ENCODE measurements at places on chromosomes 3 and 15. TPM values are rescaled to one million over a fixed set of nuclear protein-coding genes. Genes with fewer than 3 reads are reported as not detected.

- DNase-seq = no peak
- no peak overlapping the region for H3K27ac ChIP-seq
- H3K4me1 ChIP-seq = no peaks in the 10 kb centered on the region
- H3K27me3 ChIP-seq = no peaks in the 10 kb centered on the region
- H3K36me3 ChIP-seq = peaks cover 21% of the 10 kb centered on the region
Measured at GRCh38 chr3:170128259-170128976, 53.1 kb downstream of the PHC3 start.

B3GALNT1 gene
- total RNA-seq = 14.7 TPM

SUCNR1 gene
- total RNA-seq = not detected

DOCK3 gene
- 7.0 TPM for total RNA-seq

GRCh38 chr15:65309882-65310418 lies 5.5 kb downstream of the RNU5B-1 start:
- no peaks in the 10 kb centered on the region for H3K36me3 ChIP-seq
- H3K27me3 ChIP-seq = no peaks in the 10 kb centered on the region

GRCh38 chr3:56980798-56981390 lies 79.6 kb upstream of the SPATA12 start:
- no peak overlapping the region for H3K27ac ChIP-seq
- DNase-seq = no peak
- H3K4me3 ChIP-seq = no peak overlapping the region
- no peaks in the 10 kb centered on the region for H3K4me1 ChIP-seq
- no peaks in the 10 kb centered on the region for H3K27me3 ChIP-seq

DNA sequence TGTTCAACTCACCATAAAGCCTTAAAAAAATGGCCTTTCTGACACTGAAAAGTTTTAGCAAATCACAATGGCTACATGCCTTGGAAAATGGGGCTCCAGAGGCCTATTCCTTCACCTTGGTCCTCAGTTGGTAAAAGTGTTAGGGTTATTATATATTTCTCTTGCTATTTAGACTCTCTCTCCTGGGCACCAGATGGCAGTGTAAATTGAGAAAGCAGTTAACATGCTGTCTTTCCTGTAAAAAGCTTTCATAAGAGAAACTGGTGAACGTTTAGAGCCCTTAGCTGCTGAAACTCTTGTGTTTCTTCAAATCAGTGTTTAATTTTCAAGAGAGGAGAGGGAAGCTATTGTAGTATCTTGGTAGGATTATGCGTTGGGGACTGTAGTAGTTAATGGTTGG lies 89.9 kb downstream of the LRTM1 start:
- H3K4me3 ChIP-seq = no peak overlapping the region
- no peaks in the 10 kb centered on the region for H3K4me1 ChIP-seq
- DNase-seq = no peak
- no peaks in the 10 kb centered on the region for H3K27me3 ChIP-seq
- no peak overlapping the region for H3K27ac ChIP-seq

DNA sequence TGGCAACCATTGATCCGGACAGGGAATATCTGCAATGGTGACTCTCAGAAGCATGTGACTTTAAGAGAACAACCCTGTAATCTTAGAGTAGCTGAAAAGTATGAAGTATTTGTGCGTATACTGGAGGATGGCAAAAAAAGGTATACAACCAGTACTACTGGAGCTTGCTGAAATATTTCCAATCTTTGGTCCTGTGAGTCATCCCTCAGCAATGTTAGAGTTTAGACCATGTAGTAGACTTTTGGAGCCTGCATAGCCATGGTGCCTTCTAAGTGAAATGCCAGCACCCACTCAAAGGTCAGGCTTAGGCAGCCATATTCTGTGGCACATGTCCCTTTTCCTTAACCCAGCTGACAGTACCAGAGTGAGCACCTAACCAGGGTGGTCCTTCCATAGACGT lies 429.4 kb downstream of the NTRK3 start:
- H3K36me3 ChIP-seq = 0 out of 3 replicates have a peak, but pooled peaks cover 2% of the 10 kb centered on the region
- no peak overlapping the region for H3K27ac ChIP-seq
- DNase-seq = no peak
- H3K27me3 ChIP-seq = no peaks in the 10 kb centered on the region
- H3K4me3 ChIP-seq = no peak overlapping the region
- no peaks in the 10 kb centered on the region for H3K4me1 ChIP-seq

DNA sequence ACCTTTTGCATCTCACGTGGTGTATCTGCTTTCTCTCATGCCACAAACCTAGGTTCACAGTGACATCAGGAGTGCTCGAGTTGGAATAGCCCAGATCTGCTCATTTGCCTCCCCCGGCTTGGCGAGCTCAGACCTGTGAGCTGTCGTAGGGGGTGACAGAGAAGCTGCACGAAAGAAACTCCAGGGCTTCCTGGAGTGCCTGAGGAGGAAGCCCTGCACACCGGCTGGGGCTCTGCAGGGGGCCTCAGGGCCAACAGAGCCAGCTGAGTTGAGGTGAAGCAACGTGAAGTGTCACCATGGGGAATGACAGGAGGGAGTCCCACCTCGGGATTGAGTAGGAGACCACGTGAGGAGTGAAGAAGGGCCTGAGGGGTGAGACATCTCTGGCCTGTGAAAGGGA lies 62.5 kb downstream of the RPN1 start:
- no peak overlapping the region for H3K27ac ChIP-seq
- no peaks in the 10 kb centered on the region for H3K27me3 ChIP-seq
- H3K36me3 ChIP-seq = no peaks in the 10 kb centered on the region
- no peak for DNase-seq
- no peaks in the 10 kb centered on the region for H3K4me1 ChIP-seq

ADPRH gene
- total RNA-seq = 3.6 TPM

LRRC31 gene
- total RNA-seq = not detected

DNA sequence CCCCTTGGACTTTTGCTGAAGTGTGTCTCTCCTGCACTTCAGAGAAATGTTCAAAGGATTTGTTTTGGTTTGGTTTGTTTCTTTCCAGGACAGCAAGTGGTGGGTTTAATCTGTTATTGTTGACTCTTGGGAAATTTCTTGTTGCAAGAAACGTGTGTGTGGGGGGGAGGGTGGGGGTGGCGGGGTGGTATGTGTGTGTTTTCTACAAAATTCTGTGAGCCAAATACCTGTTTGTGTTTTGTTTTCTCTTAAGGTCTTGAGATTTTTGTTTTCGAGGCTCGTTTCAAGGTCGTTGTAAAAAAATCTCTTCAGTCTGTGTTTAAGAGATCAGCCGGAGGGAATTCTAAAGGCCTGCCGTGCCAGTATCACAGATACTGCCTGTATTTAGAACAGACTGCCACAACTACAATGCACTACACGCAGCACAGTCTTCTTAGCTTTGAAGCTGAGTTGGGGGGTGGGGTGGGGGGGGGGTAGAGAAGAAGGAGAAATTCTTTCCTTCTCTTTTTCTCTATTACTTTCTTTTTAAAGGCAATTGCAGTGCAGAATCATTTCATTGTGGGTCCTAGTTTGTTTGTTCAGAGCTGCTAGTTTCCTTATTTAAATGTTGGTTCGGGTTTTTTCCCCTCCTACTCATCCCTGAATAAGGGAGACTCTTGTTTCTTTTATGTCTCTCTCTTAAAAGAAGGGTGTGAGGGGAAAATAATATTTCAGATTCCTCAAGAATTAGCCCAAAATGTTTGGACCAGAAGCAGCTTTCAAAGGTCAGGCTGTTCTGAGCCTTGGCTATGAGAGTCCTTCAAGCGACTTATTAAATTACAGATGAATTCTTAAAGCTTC lies 1.4 kb upstream of the BCL6 start:
- H3K4me3 ChIP-seq = peak overlapping the region; percentile 90
- peaks cover 7% of the 10 kb centered on the region for H3K4me1 ChIP-seq
- peaks cover under 1% of the 10 kb centered on the region for H3K27me3 ChIP-seq
- no peaks in the 10 kb centered on the region for H3K36me3 ChIP-seq
- no peak for DNase-seq

OR5H15 gene
- total RNA-seq = not detected

GRCh38 chr3:23981136-23981535 lies 36.0 kb downstream of the NR1D2 start:
- DNase-seq = no peak
- H3K4me1 ChIP-seq = no peaks in the 10 kb centered on the region
